Pulmonary artery endothelial cell (primary cell): ENCODE measurements at places on chromosomes 13 and 19. TPM values are rescaled to one million over a fixed set of nuclear protein-coding genes. Genes with fewer than 3 reads are reported as not detected.

GRCh38 chr13:85093808-85094207 is 705.4 kb downstream of the SLITRK6 start:
- no peak for DNase-seq

- DNase-seq: no peak
These were observed 26.9 kb upstream of the IGFL4 start for GRCh38 chr19:46067691-46068090.

DNA sequence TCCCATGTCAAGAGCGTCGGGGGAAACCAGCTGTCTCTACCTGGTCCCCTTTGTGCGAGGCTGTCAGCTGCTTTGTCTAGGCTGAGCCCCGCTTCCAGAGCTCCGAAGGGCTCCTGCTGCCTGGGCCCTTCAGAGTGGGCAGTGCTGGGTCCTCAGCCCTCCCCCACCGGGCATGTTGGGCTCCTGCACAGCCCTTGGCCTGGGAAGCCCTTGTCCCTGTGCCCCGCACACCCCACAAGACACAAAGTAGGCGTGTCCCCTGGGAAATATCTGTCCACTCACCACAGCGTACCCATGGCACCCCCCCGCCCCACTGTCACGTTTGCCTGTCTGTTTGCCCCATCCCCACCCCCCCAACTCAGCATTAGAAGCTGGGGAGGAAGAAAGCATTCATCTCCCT is 39.6 kb upstream of the RANBP3 start:
- DNase-seq: no peak

GRCh38 chr13:56670563-56670962 is 470.2 kb upstream of the PRR20A start:
- no peak for DNase-seq

The ZNF471 gene
- total RNA-seq: 1.8 and 2.9 TPM in 2 replicates

DNA sequence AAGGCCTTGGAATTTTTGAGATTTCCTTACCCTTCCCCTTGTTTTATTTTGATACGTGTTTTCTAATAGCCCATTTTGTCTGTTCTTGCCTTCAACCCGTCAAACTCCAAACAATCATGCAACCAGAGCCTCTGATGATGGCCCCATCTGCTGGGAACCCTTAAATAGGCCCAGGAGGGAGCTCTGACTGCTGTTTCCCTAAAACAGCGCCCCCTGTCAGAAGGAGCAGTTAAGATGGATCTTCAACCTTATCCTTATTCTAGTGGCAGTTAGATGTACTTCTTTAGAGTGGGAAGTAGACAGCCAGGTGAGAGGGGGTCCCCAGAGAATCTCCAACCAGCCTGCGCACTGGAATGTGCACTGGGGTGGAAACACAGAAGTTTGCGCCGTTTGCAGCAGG is 1031.0 kb upstream of the PCDH9 start:
- DNase-seq: no peak
